ENCODE measurements at places on chromosomes 2 and 18.
A peak's percentile ranks its signal among the peaks of the same experiment; 100 is the strongest.

DNA sequence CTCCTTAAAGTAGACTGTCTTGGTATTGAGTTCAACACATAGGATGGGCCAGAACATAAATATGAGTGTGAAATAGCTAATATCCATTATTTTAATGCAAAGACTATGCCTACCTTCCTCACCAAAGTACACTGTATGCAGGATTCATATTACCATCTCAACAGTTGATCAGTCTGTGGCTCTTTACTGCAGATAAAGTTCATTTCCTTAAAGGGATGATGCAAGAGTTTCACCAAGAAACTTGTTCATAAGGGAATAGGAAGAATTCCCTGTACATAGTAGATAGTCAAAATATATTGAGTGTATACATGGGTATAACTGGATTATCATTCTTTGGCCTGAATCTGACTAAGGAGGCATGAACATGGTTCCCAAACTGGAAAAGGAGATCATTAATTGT lies 35.0 kb downstream of the MARS2 start:
- DNase-seq = no peak

DNA sequence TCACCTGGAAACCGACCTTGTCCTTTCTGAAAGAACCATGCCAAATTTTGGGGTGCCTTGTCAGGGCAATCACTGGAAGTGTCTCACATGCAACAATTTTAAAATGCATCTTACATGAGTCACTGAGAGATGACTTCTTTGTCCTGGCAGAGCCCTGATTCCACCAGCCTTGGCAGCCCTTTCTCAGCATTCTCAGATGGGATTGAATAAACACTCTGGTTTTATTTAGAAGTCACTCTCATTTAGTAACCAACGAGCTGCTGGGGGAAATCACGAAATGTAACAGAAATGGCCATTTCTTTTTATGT lies 3.8 kb upstream of the ATP8B1 start:
- no peak for DNase-seq

- no peak for DNase-seq
These were observed 113.7 kb upstream of the SPRED2 start for GRCh38 chr2:65545837-65546805.

DNA sequence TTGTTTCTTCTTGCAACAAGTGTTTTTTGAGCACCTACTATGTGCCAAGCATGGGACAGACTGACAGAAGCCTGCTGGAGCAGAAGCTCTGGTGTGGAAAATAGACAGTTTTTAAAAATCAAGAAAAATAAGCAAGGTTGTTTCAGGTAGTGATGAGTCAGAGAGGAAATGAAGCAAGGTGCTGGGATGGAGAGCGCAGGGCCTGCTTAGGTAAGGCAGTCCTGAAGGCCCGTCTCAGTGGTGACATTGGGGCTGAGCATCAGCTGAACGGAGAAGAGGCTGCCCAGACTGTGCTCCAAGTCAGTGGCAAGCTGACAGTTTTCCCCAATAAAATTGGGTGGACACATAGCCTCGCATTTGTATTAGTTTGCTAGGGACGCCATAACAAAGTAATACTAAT lies 263.6 kb downstream of the SS18 start:
- no peak for DNase-seq

DNA sequence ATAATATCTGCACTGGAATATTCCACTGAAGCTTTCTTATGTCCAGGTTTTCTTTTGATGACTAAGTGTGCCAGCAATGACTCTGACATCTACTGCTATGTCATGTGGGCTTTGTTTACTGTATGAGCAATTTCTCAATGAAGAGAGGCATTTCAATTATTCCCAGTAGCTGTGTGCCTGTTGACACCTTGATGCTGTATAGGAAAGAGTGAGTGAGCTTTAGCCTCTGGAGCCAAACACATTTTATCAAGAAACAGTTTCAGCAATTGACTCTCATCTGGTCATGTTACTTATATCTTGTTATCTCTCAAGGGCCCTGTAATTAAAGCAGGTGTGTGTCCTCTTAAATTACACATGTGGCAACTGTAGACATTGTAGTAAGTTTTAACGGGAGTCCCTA lies 493.2 kb upstream of the FANCL start:
- DNase-seq = no peak

GRCh38 chr2:86337244-86337835 lies at the start of gene REEP1:
Gene REEP1 (minus strand): TSS chr2:86337626. CDS start chr2:86337510, 116 bp downstream.
- no peak for DNase-seq

DNA sequence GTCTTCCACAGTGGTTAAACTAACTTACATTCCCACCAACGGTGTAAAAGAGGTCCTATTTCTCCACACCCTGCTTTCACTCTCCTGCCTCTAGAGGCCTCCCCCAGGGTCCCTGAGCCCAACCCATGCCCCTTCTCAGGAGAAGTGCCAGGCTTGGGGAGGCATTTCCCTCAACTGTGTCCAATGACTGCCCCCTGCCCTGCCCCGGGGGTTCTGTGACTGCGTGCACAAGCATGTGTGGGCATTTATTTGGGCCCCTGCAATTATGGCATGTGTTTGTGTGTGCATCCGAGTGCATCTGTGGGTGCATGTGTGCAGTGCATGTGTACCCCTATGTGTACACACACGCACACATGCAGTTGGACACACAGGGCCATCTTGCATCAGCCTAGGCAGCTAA lies 57.3 kb downstream of the INHBB start:
- no peak for DNase-seq

DNA sequence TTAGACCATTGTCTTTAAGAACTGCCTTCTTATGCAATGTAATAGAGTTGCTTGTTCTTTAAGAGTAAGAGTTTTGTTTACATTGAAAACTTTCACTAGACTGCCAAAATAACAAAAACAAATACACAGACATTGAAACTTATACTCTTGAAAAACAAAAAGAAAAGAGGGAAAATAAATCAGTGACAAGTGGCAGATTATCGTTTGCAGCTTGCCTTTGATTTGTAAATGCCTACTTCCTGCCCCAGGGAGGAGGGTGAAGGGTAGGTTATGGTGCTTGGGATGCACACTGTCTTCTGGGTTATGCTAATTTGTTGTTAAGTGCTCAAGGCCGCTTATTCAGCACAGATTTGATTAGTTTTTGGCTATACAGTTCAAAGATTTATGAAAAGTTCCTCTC lies 198.7 kb downstream of the TGIF1 start:
- DNase-seq = no peak

DNA sequence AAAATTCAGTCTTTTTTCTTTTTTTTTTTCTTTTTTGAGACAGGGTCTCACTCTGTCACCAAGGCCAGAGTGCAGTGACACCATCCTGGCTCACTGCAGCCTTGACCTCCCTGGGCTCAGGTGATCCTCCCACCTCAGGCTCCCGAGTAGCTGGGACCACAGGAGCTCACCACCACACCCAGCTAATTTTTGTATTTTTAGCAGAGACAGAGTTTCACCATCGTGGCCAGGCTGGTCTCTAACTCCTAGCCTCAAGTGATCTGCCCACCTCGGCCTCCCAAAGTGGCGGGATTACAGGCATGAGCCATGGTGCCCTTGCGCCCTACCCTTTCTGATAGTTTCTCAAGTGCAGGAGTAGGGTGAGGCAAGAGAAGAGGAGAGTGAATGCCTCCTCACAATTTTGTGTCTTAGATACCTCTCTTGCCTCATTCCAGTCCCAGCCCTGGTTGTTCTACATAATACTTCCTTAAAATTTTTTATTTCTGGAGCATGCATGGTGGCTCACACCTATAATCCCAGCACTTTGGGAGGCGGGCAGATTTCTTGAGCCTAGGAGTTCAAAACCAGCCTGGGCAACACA lies 68.2 kb upstream of the CAB39 start:
- DNase-seq = no peak

GRCh38 chr18:13628211-13628610 lies 98.1 kb downstream of the FAM210A start:
- DNase-seq = no peak

GRCh38 chr2:219919506-219919905 lies 292.1 kb downstream of the SLC4A3 start:
- DNase-seq = no peak

DNA sequence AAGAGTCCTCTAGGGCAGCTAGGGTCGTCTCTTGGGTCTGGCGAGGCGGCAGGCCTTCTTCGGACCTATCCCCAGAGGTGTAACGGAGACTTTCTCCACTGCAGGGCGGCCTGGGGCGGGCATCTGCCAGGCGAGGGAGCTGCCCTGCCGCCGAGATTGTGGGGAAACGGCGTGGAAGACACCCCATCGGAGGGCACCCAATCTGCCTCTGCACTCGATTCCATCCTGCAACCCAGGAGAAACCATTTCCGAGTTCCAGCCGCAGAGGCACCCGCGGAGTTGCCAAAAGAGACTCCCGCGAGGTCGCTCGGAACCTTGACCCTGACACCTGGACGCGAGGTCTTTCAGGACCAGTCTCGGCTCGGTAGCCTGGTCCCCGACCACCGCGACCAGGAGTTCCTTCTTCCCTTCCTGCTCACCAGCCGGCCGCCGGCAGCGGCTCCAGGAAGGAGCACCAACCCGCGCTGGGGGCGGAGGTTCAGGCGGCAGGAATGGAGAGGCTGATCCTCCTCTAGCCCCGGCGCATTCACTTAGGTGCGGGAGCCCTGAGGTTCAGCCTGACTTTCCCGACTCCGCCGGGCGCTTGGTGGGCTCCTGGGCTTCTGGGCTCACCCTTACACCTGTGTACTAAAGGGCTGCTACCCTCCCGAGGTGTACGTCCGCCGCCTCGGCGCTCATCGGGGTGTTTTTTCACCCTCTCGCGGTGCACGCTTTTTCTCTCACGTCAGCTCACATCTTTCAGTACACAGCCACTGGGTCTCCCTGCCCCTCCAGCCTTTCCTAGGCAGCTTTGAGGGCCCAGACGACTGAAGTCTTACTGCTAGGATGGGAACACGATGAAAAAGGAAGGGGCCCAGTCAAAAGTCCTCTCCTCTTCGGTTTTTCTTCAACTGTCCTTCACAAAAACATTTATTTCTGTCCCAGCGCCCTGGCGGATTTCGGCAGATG lies 8.1 kb downstream of the SIX2 start:
- no peak for DNase-seq

GRCh38 chr2:169365029-169365480 lies 2.7 kb upstream of the LRP2 start:
- DNase-seq = no peak

DNA sequence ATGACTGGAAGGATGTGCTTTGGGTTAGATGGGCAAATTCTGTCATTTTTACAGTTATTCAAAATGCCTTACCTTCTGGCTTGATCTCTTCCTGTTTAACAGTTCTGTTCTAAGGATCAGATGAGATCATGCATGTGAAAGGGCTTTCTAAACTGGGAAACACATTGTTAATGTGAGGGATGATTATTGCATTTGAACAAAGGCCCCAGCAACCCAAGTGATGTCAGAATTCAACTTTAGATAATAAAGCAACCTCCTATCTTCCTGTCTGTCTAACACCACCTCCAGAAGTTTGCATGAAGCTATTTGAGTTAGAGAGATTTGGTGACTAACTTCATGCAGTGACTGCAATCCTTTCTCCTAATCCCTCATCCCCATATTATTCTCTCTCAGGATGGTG lies 77.8 kb upstream of the B3GNT2 start:
- DNase-seq = no peak

GRCh38 chr2:181258720-181259119 lies 198.5 kb upstream of the ITGA4 start:
- DNase-seq = no peak

- DNase-seq = no peak
These were observed 32.9 kb downstream of the EPAS1 start for GRCh38 chr2:46329803-46330775.

GRCh38 chr18:62545098-62545497 lies 22.3 kb downstream of the ZCCHC2 start:
- no peak for DNase-seq

DNA sequence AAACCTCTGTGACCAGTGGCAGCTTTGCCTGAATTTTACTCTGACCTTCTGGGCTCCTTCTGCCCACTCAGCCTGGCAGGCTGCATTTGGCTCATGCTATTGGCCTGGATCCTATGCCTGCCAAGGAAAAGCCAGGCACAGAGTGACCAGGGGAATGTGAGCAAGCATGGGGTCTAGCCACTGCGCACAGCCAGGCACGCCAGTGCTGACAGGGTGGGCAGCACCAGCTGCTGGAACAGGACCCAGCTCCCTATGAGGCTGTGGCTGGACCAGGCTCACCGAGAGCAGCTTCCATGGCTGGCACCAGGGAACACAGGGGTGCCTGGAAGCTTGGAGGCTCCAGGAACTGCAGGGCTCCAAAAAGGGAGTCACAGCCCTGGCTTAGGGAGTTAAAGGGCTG lies 311.5 kb upstream of the SYT4 start:
- DNase-seq = no peak

GRCh38 chr2:45748239-45748638 lies 96.8 kb downstream of the PRKCE start:
- no peak for DNase-seq

- DNase-seq = peak; percentile 42
These were observed 18.0 kb downstream of the ARID5A start for GRCh38 chr2:96554293-96555145.

GRCh38 chr18:45250479-45250878 lies 364.8 kb upstream of the SLC14A2 start:
- DNase-seq = no peak

- no peak for DNase-seq
These were observed 92.7 kb downstream of the FARSB start for GRCh38 chr2:222563106-222563718.

DNA sequence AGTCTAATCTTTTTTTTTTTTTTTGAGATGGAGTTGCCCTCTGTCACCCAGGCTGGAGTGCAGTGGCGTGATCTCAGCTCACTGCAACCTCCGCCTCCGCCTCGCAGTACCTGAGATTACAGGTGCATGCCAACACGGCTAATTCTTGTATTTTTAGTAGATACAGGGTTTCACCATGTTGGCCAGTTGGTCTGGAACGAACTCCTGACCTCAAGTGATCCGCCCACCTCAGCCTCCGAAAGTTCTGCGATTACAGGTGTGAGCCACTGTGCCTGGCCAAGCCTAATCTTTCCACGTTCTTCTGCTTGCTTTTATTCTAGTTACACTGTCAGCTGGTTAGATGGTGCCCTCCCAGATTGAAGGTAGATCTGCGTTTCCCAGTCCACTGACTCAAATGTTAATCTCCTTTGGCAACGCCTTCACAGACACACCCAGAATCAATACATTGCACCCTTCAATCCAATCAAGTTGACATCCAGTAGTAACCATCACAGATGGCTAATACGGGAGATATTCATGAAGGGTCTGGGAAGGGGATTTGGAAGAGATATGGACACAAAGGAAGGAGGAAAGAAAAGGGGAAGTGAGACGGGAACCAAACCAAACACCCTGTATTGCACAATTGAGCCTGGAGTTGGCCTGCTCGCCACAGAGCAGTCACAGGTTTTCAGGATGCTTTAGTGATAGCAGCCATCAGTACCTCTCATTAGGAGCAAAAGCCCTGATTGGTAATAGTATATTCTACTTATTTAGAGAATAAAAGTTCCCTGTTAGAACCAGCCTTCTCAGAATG lies 229.8 kb downstream of the PIK3C3 start:
- no peak for DNase-seq

Data from stimulated activated CD8-positive, alpha-beta memory T cell treated with anti-CD3 and anti-CD28 coated beads, Interleukin-15, amount 100 ng/mL, for 24 hours (primary cell).